H9 (cell line): ENCODE measurements at places on chromosomes 4 and X. TPM values are rescaled to one million over a fixed set of nuclear protein-coding genes. Genes with fewer than 3 reads are reported as not detected.

DNA sequence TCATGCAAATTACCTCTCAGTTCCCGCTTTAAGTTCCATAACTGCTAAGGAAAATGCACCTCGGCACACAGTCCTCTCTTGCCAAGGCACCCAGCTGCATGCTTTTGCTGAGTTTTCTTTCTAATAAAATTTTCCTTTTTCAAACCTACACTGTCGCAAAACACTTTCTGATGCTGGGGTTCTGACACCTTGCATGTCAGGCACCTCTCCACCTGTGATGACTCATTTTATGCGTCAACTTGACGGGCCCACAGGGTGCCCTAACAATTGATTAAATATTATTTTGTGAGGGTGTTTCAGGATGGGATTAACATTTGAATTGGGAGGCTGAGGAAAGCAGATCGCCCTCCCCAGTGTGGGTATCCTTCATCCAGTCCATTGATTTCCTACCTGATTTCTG lies 291.0 kb upstream of the STS start:
- H3K27me3 ChIP-seq = no peaks in the 10 kb centered on the region
- DNase-seq = no peak
- peaks cover 57% of the 10 kb centered on the region for H3K36me3 ChIP-seq

AWAT2 gene
- total RNA-seq = not detected in 2 replicates

TGIF2LX gene
- not detected in 2 replicates for total RNA-seq

DNA sequence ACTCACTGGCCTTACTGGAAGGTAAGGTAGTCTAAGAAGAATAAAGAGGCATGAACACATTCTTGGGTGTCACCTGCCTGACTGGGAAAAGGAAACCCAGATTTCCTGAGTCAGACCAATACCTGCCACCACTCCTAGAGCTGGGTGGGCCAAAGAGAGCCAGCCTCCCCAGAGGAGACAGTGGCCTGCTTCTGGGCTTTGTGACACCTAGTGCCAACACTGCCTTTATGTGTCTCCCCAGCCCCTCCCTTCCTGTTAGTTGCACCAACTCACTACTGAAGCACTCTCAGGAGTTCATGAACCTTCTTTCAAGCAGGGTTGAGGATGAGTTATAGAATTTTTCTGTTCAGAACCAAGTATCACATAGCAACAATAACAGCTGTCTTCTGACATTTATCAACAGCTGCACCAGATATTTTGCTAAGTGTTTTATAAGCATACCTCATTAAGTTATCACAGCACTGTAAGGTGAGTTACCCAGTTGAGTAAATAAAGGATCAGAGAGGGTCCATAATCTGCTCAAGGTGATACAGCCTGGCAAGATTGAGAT lies 77.6 kb upstream of the ETNPPL start:
- no peak overlapping the region for H3K4me3 ChIP-seq
- no peaks in the 10 kb centered on the region for H3K4me1 ChIP-seq
- H3K27me3 ChIP-seq = no peaks in the 10 kb centered on the region
- no peak for DNase-seq
- H3K27ac ChIP-seq = no peak overlapping the region

- no peak overlapping the region for H3K4me3 ChIP-seq
- DNase-seq = no peak
- H3K36me3 ChIP-seq = no peaks in the 10 kb centered on the region
- H3K4me1 ChIP-seq = no peaks in the 10 kb centered on the region
These were observed 399.6 kb upstream of the RPS6KA3 start for GRCh38 chrX:20666331-20666730.
